ENCODE measurements at places on chromosomes 4 and X.

GRCh38 chr4:138898282-138898681 lies 117.3 kb upstream of the NOCT start:
- DNase-seq, result no peak

DNA sequence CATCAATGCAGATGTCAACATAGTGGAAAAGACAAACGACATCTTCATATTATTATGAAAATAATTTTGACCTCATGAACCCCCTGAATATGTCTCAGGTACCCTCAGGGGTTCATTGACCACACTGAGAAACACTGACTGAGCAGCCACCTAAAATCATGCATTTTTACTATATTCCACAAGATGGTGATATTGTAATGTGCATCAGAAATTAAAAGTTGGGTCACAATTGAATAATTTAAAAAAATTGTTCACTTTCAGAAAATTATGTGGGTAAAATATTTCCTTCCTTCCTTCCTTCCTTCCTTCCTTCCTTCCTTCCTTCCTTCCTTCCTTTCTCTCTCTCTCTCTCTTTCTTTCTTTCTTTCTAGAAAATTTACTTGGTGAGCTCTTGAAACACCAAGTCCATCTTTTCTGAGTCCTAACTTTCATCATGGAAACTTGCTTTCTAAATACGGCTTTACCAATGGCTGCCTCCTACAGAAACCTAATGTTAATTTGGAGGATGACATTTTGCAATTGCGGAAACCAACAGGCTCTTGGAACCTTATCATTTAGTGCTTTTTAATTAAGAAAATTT lies 103.6 kb downstream of the RTL3 start:
- no peak for DNase-seq

GRCh38 chr4:62377245-62377644 lies 1177.1 kb downstream of the ADGRL3 start:
- no peak for DNase-seq

DNA sequence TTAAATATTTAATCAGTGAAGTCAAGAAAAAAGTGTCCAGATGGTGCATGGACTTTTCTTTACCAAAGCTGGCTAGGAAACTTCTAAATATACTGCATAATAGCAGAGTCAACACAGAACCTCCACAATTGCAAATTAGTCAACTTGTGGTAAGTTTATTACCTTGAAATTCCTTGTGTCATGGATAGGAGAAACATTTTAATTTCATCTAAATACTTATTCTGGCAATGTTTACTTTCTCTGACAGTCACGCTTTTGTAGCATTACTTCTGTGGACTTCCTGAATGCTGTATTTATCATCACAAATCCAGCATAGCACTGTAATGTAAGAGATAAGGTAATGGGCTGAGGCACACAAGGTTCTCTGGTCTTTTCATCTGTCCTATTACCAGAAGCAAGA lies 2266.1 kb downstream of the PCDH7 start:
- no peak for DNase-seq

GRCh38 chrX:131257367-131257766 lies 31.7 kb downstream of the IGSF1 start:
- no peak for DNase-seq

GRCh38 chr4:38177641-38178391 lies 217.6 kb downstream of the PTTG2 start:
- no peak for DNase-seq

- DNase-seq, result no peak
These were observed 49.7 kb downstream of the TMEM156 start for GRCh38 chr4:38982361-38983095.

DNA sequence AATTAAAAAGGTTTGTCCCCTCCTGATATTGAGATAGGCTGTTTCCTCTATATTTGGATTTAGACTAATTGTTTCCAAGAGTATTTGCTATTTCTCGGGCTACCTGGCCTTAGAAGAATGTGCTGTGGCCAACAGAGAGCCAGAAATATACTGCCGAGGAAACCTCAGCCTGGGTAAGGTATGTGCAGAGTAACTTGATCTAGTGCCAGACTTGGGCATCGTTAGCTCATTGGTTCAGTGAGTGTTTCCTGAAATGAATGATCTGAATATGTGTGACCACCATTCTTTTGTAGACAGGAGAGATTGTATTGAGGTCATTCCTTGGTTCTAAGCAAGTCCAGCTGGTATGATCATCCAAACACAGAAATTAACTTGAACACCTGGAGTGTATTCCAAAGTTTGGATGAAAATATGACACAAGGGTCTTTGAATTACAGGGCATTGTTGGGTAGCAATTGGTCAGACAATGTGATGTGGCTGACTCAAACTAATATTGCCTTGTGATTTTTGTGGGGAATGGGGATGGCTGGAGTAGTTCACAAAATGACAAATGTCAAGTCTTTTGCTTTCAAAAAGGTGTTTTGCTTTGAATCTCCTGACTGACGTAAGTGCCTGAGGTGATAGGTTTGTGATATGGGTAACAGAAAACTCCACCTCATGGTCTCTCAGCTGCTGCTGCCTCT lies 100.2 kb upstream of the CXCL13 start:
- no peak for DNase-seq

- DNase-seq, result no peak
These were observed 496.6 kb downstream of the IL1RAPL1 start for GRCh38 chrX:29083823-29084222.

DNA sequence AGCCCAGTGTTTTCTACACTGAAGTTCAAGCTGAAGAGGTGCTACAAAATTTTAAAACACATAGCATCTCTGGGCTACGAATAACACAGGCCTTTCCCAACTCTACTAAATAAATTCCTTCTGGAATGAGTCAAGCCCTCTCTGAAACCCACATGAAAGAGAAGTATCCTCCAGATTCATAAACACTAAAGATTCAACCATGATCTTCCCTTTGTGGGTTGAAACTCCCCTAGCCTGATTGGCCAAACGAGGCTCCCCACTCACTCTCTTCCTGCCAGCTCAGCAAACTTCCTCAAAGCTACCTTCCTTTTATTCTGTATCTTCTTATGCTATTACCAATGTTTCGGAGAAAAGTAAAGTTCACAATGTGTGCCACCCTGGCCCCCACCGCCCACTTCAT lies 95.4 kb downstream of the NKX6-1 start:
- no peak for DNase-seq

GRCh38 chr4:164989471-164989870 lies 12.0 kb upstream of the TRIM61 start:
- DNase-seq, result no peak

- no peak for DNase-seq
These were observed 559.7 kb upstream of the FAT1 start for GRCh38 chr4:187283201-187283955.

- no peak for DNase-seq
These were observed 203.0 kb downstream of the GABRG1 start for GRCh38 chr4:45920861-45921260.

DNA sequence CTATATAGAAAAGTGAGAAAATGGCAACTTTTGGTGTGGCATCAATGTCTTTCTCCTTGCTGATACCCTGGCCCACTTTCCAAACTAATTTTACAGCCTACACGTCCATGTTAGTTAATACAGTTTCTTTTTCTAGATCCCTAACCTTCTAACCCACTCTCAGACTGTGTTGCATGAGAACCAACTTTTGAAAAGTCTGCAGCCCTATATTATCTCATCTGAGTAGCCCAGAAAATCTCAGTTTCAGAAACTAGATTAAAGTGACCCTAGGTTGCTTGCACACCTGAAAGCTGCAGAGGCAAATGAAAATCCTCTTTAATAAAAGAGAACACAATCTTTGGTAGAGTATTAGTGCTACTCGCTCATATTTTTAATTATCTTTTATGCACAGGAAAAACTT lies 371.6 kb upstream of the EMCN start:
- no peak for DNase-seq

GRCh38 chr4:9808077-9808476 lies 26.6 kb downstream of the DRD5 start:
- no peak for DNase-seq

- no peak for DNase-seq
These were observed 62.4 kb upstream of the NDP start for GRCh38 chrX:44035571-44035970.
